ENCODE measurements at places on chromosomes 12 and 14.

- no peak for DNase-seq
Observed at GRCh38 chr12:128977441-128977840, 124.2 kb downstream of the GLT1D1 start.

DNA sequence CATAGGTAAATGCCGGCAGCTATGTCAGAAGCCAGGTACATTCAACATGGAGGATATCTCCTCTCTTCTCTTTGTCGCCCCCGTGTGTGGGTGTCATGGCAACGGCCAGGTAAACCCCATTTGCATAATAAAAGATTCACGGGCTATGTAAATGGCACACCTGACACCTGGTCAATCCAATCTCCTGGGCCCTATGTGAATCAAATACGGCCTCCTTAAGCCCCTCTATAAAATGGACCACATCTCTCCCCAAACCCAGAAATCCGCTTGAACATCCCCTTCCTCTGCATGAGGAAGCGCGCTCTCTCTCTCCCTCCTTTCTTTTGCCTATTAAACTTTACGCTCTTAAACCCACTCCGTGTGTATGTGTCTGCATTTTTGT is 363.7 kb downstream of the SOX5 start:
- DNase-seq, result no peak

DNA sequence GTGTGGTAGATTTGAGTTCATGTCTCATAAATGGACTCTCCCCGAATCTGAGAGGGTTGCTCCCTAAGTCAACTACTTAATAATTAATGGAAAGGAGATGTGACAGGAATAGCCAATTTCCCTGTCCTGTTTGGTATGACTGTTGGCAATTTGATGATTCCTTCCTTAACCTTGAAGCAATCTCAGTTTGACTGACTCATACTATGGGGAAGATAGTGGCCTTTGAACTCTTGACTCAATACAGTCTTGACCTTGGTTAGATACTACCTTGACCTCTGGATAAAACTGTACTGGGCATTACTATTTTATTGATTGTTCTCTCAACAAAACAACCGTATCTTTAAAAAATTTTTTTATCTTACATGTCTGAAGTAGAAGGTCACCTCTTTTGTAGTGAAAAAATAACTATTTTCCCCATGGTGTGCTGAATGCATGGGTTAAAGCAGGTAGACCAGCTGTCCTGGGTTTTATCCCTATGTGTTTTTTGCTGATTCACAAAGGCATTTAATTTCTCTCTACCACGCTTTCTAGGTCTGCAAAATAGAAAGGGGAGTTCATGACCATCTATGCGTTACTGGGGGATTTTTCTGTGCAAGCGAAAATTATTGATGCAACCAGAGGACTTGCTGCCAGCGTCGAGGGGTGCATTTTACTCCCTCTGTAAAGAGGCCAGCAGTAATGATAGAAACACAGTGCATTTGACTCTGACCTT is 80.1 kb downstream of the ETV6 start:
- DNase-seq, result no peak

DNA sequence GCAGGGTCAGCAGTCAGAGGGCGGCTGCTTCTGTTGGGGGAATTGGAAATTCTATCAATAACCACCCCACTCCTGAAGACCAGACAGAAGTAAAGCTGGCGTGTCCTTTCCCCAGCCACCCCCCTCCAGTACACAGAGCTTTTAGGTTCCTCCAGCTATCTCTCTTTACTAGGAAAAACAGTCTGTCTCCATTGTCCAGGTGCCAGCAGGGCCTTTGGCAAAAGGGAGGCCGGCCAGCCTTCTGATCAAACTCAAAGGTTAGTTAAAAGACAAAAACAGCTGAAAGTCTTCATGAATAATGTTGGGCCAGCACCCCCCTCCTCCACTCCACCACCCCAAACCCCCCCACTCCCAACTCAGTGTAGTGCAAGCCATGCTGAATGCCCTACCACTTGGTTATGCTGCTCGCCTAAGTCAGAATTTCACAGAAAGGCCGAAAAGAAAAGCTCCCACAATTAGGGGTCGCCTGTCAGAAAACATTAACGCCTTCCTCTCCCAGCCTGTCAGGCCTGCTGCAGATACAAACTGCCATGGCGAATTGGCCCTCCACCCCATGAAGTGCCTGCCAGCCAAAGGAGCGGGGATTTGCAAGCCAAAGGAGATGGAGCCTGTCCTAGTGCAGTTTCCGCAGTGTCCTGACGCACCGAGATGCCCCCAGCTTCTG is 8.9 kb downstream of the ASCL1 start:
- DNase-seq, result no peak

GRCh38 chr12:123490089-123490488 is 32.1 kb downstream of the SNRNP35 start:
- DNase-seq, result no peak

GRCh38 chr14:101492716-101493115 is 68.6 kb upstream of the DIO3 start:
- no peak for DNase-seq

Data from effector CD4-positive, alpha-beta T cell (primary cell).